Stromal cell of bone marrow (primary cell): ENCODE measurements at places on chromosomes 12 and 14.

- DNase-seq: no peak
Observed at GRCh38 chr14:61690982-61691381, 4.3 kb upstream of the HIF1A start.

DNA sequence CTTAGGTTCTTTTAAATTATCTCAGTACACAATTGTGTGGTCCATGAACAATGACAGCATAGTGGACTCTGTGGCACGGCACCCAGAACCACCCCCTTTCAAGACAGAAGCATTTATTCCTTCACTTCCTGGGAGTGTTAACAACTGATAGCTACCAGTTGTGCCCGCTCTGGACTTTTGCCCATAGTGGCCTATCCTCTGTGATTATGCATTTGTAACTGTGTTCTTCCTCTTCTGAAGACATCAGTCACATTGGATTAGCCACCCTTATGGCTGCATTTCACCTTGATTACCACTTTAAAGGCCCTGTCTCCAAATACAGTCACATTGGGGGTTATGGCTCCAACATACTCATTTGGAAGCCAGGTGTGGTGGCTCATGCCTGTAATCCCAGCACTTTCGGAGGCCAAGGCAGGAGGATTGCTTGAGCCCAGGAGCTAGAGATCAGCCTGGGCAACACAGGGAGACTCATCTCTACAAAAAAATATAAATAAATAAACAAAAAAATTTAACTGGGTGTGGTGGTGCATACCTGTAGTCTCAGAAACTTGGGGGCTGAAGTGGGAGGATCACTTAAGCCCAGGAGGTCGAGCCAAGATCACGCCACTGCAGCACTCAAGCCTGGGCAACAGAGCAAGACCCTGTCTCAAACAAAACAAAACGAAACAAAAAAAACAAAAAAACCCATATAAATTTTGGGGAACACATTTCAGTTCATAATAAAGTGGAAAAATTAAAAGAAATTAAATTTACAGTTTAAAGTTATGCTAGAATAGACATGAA lies 27.6 kb upstream of the PHC1 start:
- DNase-seq: no peak

- DNase-seq: no peak
Observed at GRCh38 chr12:9758119-9758518, 2.6 kb downstream of the CD69 start.

- no peak for DNase-seq
Observed at GRCh38 chr14:31864937-31865855, 211.9 kb upstream of the ARHGAP5 start.

- no peak for DNase-seq
Observed at GRCh38 chr12:31324845-31325523, 966 bp downstream of the SINHCAF start.

GRCh38 chr14:104137297-104138097 lies 890 bp upstream of the KIF26A start:
- DNase-seq: peak; percentile 11

- no peak for DNase-seq
Observed at GRCh38 chr12:26874501-26875296, 41.7 kb upstream of the ITPR2 start.

DNA sequence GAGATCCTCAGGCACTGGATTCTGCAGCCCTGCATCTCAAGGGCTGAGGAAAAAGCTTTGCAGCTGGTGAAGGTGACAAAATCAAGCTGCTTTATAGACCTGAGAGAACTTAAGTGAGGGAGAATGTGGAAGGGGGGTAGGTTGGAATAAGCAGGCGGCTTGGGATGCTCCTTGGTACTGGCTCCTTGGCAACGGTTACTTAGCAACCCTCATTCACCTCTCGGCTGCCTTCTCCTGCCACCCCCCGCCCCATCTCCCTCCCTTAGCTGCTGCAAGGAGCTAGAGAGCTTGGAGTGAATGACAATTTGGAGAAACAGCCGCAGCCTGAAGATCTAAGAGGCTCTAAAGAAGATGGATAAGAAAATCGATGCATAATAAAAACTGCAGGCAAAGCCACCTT lies 44.1 kb upstream of the CISTR start:
- no peak for DNase-seq

GRCh38 chr12:6934110-6934509 lies 6.4 kb downstream of the ATN1 start:
- DNase-seq: no peak

DNA sequence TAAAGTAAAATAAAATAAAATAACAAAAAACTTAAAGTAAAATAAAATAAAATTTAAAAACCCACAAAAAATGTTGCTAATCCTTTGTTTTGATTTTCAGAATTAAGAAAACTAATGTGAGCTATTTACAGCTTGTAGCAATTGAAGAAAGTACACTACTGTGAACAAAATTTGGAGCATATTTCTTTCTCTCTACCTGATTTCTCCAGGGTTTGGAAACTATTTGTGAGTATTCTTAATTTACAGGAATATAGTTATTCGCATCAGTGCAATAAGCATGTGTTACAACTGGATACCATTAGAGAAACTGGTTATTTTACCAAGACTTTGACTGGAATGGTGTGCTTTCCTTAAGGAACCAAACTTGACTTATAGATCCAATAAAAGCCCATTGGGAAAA lies 86.1 kb upstream of the CNOT2 start:
- no peak for DNase-seq

DNA sequence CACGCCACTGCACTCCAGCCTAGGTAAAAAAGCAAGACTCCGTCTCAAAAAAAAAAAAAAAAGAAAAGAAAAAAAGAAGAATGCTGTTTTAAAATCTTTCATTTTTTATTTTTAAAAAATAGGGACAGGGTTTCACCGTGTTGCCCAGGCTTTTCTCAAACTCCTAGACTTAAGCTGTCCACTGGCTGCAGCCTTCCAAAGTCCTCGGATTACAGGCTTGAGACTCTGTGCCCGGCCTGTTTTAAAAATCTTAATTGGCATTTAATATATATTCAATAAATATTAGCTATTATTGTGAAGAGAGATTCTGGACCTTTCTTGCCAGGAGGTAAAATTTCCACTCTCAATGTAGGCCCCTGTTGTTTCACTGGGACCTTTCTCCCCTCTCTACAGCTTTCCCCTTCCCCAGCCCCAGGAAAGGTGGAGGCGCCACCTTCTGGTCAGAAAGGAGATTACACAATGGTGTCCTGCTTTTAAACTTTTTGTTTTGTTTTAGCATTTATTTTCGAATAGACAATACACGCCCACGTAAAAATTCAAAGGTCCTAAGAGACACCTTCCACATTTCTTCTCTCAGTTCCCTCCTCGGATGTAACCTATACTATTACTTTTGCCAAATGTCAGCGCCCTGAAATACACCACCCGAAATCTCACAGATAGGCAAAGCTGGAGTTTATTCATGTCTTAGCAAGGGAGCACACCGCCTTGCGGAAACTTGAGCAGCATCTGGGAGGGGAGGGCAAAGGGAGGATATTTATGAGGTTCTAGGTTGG lies 23.8 kb upstream of the PHC1 start:
- DNase-seq: peak; percentile 23

DNA sequence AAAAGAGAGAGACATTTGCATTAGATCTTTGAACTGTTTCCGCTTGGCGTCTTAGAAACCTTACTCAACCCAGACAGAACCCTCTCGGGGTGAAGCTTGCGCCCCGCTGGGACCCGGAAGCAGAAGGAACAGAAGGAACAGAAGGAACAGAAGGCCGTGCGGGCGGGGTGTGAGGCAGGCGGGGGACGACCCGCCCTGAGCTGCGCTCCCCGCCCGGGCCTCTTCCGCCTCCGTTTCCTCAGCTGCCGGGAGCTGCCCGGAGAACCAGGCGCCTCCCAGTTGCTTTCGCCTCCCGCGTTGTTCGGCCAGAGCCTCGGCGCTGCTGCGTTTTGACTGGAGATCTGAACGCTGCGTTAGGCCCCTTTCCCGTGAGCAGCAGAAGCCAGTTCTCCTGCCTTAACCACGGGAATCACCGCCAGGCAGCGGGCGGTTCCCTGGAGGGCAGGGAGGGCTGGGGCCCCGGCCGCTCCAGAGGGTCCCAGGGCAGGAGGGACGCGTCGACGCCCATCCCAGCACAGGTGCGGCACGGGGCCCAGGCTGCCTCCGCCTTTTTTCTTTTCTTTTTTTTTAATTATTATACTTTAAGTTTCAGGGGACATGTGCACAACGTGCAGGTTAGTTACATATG lies 19.3 kb upstream of the MMP17 start:
- DNase-seq: no peak

- DNase-seq: no peak
Observed at GRCh38 chr12:20305470-20305869, 62.9 kb upstream of the PDE3A start.

GRCh38 chr12:56931474-56931978 lies 2.7 kb downstream of the SDR9C7 start:
- peak; percentile 30 for DNase-seq

GRCh38 chr12:64522807-64523206 lies 70.9 kb downstream of the TBK1 start:
- no peak for DNase-seq

GRCh38 chr12:54704202-54704601 lies 56.0 kb upstream of the DCD start:
- DNase-seq: no peak

DNA sequence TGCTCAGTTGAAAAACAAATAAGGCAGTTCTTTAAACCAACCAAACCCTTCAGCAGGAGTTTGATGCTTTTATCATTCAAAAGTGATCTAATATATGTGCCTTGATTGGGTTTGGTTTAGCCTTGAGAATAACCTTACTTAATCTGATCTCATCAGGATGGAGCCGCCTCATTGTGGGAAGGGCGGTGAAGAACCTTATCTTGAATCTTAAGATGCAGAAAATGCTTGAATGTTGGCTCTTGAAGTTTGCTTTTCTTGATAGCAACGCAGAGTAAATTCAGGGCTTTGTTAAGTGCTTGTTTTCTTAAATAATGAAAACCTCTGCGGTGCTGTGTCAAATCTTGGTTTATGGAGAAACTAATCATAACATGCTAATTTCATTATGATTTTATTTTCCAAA lies 138.2 kb downstream of the MON2 start:
- no peak for DNase-seq

GRCh38 chr12:12975322-12976077 lies 23.5 kb upstream of the GPRC5D start:
- DNase-seq: peak; percentile 58

GRCh38 chr12:30850684-30851083 lies 75.9 kb upstream of the TSPAN11 start:
- DNase-seq: no peak

DNA sequence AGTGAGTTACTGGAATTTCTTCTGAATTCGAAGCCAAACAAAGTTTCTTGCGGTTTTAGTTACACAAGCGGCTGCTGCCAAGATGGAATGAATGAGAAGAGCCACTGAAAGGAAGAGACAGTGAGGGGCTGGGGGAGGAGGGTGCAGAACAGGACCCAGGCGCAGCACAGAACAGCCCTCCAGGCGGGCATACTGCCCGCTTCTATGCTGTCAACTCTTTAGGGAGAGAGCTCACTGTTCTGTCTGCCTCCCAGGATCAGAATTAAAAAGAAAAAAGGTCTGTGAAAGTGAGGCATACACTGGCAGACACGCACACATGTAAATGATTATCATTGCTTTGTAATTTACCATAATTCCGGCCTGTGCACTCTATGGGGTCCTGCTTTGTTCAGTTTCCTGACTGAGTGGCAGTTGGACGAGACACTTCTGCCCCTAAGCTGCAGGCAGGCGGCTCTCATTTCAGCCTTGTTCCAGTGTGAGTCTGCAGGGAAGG lies 231.6 kb downstream of the CACNA1C start:
- peak; percentile 82 for DNase-seq

DNA sequence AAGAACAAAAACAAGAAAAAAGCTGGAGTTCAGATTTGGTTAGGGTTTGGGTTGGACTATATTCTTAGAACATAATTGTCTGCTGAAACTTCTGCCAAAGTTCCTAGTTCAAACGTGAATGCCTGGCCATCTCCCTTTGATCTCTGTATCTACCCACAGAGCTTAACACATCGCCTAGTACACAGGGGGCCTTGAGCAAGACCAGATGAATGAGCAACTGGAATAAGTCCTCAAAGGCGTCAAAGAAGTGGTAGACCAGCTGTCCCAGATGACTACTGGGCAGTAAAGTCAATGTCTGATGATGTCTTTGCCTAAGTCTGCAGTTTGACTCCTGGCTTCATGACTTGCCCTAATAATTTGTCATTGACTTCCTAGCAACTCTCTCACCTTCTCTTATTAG lies 13.9 kb upstream of the STAB2 start:
- no peak for DNase-seq

GRCh38 chr14:66495218-66496098 lies 9.3 kb downstream of the CCDC196 start:
- peak; percentile 55 for DNase-seq

- DNase-seq: no peak
Observed at GRCh38 chr12:50611021-50611744, 106.4 kb downstream of the DIP2B start.

- no peak for DNase-seq
Observed at GRCh38 chr14:101351146-101351545, 210.1 kb upstream of the DIO3 start.

DNA sequence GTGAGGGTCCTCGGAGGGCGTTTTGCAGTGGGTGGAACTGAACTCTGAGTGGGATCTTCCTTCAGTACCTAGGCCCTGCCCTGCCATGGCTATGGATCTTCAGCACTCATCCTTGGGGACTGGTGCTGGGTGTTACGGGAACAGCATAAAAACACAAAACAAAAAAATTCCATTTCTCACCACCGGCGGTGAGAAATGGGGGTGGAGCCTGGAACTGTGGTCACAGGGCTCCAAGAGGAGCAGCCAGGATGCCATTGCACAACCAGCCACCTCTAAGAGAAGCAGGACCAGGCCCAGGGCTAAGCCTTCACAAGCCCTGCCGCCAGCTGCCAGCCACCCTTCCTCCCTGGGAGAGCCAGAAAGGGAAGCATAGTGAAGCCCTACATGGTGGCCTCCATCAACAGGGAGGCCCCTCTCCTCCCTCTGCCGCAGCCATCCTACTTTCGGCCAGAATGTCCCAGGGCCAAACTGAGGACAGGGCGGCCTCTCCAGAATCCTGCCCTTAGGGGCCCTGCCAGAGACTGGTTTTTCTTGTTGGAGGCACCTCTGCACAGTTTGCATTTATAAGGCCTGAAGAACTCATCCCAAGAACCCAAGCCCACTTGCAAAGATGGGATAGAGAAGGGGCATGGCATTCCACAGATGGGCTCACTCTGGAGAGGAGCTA lies 76.5 kb downstream of the VCPKMT start:
- DNase-seq: no peak

GRCh38 chr12:55797068-55797467 lies 20.5 kb downstream of the SARNP start:
- no peak for DNase-seq

GRCh38 chr12:104458694-104459367 lies 2.1 kb downstream of the CHST11 start:
- no peak for DNase-seq

GRCh38 chr14:43983721-43984120 lies 523.4 kb downstream of the FSCB start:
- DNase-seq: no peak

- DNase-seq: no peak
Observed at GRCh38 chr12:111215881-111216280, 153.0 kb downstream of the PHETA1 start.

- no peak for DNase-seq
Observed at GRCh38 chr14:96617635-96618034, 115.5 kb downstream of the PAPOLA start.

GRCh38 chr14:63214417-63215196 lies 10.4 kb downstream of the RHOJ start:
- DNase-seq: no peak
